Osteoblast (primary cell): ENCODE measurements at places on chromosomes 4 and X. TPM values are rescaled to one million over a fixed set of nuclear protein-coding genes. Genes with fewer than 3 reads are reported as not detected.

DNA sequence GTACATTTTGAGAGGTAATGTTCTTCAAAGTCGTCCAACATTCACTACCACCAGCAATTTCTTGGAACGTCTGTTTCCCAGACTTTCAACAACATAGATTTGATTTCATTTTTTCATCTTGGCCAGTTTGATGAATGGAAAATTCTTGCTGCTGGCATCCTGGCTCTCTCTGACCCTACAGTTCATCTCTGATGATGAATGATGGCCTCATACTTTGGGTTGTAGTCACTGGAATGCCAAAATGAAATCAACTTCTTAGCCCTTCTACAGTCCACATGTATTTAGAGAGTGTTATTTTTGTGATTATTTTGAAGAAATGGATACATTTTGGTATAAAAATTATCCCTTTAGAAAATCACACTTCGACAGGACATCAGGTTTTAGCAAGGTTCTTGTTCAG, 8.8 kb downstream of the CHST7 start:
- DNase-seq = no peak

DNA sequence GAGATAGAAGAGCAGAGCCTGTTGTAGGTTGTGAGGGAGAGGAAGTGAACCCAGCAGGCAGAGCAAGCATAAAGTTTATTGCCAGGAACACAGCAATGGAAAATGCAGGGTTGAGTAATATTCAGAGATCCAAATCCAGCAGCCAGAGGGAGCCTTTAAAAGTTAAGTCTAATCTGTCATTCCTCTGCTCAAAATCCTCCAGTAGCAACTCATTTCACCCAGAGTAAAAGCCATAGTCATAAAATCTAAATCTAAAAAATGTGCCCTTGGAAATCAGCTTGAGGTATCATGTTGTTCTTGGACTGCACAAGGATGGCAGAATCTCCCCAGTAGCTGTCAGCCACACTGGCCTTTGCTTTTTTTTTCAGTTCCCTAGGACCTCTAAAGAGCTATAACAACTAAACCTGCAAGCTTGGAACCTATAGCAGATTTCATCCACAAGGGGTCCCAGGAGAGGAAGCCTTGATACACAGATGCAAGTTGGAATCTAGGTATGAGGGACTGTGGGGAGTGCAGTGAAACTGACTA, 62.9 kb upstream of the FRAS1 start:
- DNase-seq = peak; percentile 48

DNA sequence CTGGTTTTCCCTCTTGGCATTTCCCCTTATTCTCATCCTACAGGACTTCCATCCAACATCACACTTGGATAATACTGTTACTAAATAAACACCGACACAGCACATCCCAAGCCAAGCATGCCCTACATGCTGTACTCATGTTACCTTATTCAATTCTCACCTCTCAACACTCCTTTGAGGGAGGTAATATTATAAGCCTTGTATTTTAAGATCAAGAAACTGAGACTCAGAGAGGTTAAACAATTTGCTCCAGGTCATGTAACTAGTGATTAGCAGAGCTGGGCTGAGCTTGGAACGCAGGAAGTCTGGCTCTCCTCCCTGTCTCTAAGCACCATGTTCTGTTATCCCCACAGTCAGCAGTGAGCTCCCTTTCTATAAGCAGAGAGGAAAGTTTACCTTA, 333.6 kb upstream of the IGFBP7 start:
- no peak for DNase-seq

DNA sequence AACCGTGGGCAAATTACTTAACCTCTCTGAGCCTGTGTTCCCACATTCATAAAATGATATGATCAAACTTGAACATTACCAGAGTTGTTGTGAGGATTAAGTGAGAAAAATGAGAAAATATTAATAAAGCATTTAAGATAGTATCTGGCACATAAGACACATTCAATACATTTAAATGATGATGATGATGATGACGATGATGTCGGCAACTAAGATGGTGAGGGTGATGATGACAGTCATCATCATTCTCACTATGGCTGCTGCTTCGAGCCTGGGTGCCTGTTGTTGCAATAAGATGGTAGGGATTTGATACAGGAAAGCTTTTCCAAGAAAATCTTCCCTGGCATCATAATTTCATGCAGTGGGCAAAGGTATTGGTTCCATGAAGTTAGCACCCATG, 11.1 kb downstream of the TMEM164 start:
- no peak for DNase-seq

GRCh38 chr4:78691971-78692821, 84.0 kb upstream of the BMP2K start:
- no peak for DNase-seq

DNA sequence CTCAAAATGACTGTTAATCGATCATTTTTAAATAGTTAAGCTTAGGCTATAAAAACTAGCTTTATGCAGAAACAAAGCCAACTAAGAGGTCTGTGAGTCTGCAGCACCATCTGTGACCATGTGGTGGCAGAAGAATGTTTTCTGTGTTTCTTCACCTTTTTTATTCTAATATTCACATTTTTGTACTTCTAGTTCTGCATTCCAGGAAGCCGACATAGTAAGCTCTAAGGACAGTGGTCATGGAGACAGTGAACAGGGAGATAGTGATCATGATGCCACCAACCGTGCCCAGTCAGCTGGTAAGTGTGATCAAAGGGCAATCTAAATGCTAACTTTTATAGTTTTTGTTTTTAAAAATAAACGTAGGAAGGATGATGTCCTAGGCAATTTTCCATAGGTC, 5.6 kb downstream of the PCDH10 start:
- DNase-seq = peak; percentile 78

- no peak for DNase-seq
Measured at GRCh38 chr4:154208424-154208823, 283.2 kb downstream of the DCHS2 start.

- DNase-seq = no peak
Measured at GRCh38 chr4:135201081-135201480, 999.5 kb upstream of the PABPC4L start.

DNA sequence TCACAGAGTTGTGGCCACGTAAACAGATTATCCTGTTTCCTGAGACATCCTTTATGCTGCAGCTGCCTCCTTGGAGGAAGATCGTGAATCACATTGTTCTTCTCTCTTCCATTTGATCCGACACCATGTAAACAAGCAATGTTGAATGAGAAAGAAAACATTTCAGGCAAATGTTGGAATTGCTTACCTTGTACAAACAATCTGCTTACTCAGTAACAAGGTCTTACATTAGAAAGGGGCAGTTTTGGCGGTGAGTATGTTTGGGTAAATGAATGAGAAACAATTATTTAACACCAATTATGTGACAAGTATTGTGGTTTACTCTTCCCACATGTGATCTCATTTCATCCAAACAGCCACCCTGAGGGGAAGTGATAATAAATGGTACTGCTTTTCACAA, 637.8 kb downstream of the RAB28 start:
- DNase-seq = peak; percentile 25

GRCh38 chrX:41152221-41152620, 67.0 kb downstream of the USP9X start:
- DNase-seq = no peak

GRCh38 chrX:14630733-14631132, 101.4 kb downstream of the GLRA2 start:
- no peak for DNase-seq

DNA sequence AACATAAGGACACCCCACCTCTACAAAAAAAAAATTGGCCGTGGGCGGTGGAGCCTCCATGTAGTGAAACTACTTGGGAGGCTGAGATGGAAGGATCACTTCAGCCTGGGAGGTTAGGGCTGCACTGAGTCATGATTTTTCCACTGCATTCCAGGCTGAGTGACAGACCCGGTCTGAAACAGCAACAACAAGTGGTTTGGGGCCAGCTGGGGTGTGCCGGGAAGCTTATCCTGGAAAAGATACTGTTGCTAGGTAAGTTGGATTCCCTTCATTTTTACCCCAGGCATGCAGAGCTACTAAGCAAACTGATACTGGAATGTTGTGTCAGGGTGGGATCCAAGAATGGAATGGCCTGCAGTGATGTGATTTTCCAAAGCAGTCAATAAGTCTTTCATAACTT, 57.0 kb downstream of the XAGE2 start:
- no peak for DNase-seq

DNA sequence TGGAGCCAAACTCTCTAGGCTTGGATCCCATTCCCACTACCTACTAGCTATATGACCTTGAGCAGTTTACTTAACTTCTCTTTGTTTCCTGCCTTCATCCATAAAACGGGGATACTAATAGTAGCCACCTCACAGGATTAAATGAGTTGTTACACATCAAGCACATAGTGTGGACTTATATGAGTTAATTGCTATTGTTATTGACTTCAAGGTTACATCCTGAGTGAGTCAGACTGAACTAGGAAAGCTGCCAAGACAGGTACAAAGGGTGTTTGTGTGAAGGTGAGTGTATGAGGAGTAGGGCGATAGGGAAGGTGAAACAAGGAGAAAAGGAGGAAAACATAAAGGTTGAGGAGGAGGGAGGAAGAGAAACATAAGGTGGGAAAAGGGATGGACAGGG, 32.2 kb downstream of the TFDP3 start:
- no peak for DNase-seq

DNA sequence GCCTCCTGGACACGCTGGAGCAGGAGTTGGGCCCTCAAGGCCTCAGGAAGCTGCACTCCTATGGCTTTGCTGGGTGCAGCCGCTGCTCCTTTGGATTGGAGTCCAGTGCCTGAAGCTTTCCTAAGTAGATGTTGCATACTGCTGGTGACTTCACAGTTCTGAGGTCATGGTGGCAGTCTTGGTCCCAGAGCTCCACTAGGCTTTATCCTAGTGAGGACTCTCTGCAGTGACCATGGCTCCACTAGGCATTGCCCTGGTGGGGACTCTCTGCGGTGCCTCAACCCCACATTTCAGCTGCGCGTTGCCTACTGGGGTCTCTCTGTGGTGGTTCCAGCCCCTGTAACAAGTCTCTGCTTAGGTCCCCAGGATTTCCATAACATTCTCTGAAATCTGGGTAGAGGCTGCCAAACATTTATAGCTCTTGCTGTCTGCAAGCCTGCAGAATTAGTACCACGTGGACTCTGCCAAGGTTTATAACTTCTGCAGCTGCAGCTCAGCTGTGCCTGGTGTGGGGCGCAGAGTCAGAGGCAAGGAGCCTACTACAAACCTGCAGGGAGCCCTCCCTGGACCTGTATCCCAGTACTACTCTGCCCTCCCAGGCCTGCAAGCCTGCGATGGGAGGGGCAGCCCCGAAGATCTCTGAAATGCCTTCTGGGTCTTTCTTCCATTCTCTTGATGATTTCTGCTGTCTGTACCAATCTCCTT, 46.0 kb upstream of the NFKB1 start:
- DNase-seq = no peak

DNA sequence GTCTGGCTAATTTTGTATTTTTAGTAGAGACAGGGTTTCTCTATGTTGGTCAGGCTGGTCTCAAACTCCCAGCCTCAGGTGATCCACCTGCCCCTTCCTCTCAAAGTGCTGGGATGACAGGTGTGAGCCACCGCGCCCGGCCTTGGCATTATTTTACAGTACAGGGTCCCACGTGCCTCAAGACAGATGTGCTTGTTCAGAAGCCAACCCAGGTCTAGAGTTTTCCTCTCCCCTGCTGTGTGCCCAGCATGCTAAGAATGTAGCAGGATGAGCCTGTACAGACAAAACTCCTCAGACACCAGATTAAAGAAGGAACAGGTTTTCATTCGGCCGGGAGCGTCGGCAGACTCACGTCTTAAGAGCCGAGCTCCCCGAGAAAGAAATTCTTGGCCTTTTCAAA, 42.2 kb downstream of the CRLF2 start:
- no peak for DNase-seq

DNA sequence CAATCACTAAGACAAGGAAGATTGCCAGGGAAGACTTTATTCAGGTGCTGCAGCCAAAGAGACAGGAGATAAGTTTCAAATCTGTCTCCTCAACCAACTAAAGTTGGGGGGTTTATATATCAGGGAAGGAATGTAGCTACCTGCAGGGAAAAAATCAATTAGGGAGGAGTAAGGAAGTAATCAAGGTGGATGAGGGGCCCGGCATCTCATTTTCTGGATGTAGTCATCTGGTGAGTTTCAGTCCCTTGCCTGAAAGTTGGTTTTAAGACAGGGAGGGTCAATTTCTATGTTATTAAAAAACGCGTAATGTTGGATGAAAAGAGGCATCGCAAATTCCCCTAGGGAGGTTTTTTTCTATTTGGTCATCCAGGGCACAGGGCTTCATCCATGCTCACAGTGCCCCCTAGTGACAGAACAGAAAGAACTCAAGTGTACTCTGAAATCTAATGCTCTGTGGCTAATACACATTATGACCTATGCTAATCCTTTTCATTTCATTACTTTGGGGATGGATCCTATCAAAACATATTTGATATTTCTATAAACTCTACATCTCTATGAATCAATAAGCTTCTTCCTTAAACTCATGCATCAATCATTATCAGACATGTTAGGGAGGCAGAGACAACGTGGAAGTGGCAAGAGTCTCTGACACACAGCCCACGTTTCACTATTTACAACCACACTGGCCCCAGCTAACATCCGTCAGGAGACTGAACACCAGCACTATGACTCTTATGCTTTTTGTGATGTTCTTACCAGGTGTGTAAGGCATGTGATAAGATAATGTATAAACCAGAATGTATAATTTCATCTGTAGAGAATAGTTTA, 1577.0 kb upstream of the TENM3 start:
- no peak for DNase-seq

DNA sequence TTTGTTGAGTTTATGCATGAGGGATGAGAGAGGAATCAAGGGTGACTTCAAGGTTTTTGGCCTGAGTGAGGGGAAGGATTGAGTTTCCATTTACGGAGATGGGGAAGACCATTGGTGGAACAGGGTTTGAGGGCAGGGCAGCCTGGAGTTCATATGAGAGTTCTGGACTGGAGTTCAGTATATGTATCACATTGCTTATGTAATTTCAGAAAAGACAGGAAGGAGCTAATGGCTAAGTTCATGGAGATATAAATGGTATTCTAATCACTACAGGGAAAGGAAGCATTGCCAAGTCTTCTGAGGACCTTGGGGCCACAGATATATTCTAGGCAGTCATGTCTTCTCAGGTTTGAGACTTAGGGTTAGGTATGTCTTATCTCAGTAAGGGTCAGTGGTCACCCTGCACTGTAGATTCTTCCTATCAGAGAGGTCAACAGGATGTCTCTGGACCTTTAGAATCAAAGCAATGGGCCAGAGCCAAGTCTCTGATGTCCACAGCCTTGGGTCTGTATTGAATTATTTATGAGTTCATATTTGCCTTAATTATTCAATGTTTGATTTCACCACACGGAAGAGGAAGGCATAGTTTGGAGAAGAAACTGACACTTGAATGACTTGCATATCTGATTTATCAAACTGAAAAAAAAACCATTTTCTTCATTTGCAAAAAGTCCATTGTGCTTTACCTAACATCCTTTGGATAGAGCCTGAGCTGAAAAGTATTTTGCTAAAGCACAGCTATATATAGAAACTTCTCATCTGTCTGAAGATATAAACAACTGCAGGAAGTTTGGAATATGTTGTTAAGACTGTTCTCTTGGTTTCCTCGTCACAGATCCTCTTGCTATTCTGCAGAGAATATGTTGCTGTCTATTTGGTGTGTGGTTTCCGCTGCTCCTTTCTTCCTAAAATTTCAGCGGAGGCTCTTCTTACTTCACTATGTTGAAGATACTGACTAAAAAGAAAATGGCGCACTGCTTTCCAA, 139.5 kb downstream of the PDGFRA start:
- DNase-seq = no peak

GRCh38 chr4:31674313-31674947, 954.3 kb downstream of the PCDH7 start:
- no peak for DNase-seq

Gene PRDM8
- 3.6 and 5.0 TPM in 2 replicates for total RNA-seq

Gene ZBTB49
- total RNA-seq = 5.0 and 6.2 TPM in 2 replicates

Gene RTL3
- under 0.01 TPM in 1 of 2 replicates, not detected in the other for total RNA-seq

Gene CT45A1
- total RNA-seq = not detected in 2 replicates

Gene DGKK
- total RNA-seq = not detected in 2 replicates

Gene KLHL2
- 11.8 and 13.4 TPM in 2 replicates for total RNA-seq

Gene THOC2
- total RNA-seq = 71.7 and 79.3 TPM in 2 replicates

Gene CSN1S1
- not detected in 2 replicates for total RNA-seq
